ENCODE measurements at places on chromosomes 16 and 17.

GRCh38 chr16:8127070-8127469, 463.2 kb downstream of the TMEM114 start:
- no peak for DNase-seq

GRCh38 chr16:89495121-89495520, 4.8 kb upstream of the ANKRD11 start:
- DNase-seq, result no peak

DNA sequence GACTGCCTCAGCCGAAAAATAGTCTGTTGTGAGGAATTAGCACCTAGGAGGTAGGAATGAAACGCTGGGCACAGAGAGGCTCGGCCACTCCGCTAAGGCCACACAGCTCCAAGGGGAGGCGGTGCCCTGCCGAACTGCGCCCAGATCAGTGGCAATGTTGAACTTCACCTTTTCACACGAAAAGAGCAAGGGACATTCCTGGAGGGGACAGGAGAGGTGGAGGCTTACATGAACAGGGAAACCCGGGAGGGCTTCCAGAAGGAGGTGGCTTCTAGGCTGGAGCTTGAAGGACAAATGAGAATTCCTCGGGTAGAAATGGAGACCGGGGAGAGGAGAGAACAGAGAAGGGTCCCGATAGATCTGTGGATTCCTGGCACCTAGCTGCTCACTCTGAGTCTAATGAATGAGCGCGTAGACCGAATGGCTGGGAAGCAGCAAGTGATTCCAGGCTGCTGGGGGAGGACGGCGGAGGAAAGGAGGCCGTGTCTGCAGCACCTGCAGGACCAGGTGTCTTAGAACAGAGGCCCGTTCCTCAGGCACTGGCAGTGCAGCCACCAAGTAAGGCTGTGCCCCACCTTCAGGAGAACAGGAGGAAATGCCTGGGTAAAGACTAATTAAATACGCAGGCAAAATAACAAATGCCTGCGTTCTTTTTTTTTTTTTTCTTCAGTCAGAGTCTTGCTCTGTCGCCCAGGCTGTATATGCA, 722 bp upstream of the SLC38A10 start:
- peak; percentile 30 for DNase-seq

GRCh38 chr16:87548046-87548445, 54.3 kb upstream of the JPH3 start:
- no peak for DNase-seq

DNA sequence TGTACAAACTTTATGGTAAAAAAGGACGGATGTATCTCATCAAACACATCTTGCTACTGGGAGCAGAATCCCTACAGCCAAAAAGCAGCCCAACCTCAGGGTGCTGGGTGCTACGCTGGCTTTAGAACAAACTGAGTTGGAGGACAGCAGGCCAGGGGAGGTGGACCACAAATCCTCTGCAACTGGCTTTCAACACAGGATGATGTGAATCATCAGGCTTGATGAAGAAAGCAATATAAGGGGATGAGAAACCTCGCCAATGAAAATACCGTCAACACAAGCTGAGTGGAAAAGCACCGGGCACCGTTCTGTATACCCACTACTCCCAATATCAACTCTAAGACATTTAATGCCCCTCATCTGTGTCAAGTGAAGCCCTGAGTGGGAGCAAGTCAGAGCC, 14.3 kb downstream of the HBQ1 start:
- no peak for DNase-seq

GRCh38 chr16:80346111-80346632, 194.6 kb upstream of the DYNLRB2 start:
- DNase-seq, result no peak

GRCh38 chr17:6099492-6099891, 29.3 kb downstream of the WSCD1 start:
- DNase-seq, result no peak

DNA sequence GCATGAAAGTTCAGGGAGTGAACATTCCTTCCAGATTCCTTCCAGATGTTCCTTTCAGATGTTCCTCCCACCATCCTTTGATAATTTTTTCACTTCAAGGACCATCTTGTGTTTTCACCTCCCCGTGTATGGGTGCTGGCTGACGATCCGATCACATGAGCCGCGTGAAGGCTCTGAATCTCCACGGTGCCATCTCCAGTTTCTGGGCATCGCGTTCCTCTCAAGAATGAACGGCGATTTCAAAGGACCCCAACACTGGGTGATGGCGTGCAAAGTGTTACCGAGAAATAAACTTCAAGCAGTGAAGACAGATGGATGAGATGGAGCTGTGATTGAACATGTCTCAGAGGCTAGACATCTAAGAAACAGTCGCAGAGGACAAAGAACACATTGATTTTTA, 245.3 kb downstream of the GSG1L start:
- DNase-seq, result no peak

DNA sequence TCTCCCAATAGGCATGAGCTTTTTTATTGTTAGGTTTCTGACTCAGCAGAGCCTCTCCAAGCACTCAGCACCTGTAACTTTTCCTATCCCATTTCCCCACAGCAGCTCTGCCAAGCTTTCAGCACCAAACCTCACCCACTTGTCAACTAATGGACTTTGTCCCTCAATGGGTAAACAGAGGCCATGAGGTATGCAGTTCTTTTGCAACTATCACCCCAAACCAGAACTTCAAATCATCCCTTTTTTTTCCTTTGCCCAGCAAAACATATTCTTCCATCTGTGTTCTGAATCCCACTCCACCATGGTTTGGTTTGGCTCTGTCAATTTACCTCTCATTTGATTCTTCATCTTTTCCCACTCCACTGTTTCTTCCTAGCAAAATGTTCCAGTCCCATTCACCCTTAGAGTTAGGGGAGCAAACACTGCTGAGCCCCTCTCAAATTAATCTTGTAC, 58.1 kb downstream of the TOX3 start:
- no peak for DNase-seq

GRCh38 chr17:62696726-62697490, 69.4 kb downstream of the MRC2 start:
- DNase-seq, result no peak

DNA sequence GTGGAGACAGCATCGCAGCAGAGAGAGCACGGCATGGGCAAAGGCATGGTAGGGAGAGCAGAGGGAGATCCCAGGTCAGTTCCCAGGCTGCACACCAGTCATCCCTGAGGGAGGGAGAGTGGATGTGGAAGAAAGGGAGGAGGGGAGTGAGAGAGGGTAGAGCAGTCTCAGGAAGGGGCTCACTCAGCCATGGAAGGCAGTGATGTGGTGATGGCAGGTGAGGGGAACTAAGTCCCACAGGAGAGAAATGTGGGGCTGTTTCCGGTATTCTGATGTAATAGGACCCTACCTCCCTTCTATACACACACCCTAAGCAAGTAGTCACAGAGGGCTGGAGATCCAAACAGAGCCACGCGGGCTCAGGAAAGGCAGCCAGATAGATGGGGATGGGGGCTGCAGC, 500.3 kb upstream of the CDH11 start:
- no peak for DNase-seq

DNA sequence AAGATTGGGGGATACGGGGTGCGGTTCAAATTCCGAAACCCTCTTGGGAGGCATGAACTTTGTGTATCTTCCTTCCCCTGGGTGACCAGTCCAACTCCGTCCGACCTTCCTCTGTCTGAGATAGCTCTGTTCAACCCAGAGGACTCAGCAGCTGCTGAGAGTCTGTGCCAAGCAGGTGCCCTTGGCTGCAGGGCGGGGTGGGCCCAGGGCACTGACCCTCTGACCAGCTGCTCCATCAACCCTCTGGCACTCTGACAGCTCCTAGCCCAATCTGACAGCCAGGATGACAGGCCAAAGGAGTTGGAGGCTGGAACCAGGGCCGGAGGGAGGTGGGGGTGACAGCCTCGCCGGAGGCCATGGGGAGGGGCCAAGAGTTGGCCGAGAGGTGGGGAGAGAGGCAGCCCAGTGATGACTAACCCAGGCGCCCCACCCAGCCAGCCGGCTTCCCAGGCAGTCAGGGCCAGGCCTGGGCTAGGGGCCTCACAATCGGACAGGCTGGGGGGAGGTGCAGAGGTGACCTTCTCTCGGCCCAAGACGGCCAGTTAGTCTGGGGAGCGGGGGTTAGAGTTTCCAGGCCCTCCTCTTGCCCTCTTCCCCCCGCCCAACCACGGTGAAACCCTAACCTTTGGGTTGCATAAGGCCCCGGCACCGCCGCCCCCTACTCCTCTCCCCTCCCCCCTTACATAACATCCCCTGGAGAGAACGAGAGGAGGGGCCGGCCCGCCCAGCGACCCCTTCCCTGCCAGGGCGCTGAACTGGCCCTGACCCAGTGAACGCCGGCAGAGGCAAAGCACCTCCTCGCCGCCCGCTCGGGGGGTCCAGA, 5.0 kb upstream of the TLCD2 start:
- DNase-seq, result peak; percentile 33

- no peak for DNase-seq
Observed at GRCh38 chr16:48269011-48269410, 21.7 kb upstream of the ABCC11 start.

DNA sequence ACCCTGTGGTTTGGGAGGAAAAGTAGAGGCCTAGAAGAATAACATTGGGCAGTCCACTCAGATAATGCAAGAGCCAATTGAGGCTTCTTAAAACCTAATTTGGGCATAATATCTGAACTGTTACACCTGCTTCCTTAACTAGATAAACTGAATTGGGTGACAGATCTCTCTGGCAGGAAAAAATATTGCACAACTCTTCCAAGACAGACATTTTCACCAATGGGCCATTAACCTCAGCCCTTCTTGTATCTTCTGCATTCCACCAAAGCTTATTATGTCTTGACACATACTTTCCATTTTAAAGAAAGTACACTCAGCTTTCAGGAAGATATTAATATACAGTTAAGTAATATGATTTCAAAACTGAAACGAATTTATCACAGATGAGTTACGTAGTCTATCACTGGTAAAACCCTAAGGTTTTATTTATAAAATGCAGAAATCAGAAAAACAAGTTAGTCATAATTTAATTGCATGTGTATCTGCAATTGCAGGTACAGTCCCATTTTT, 79.9 kb upstream of the MON1B start:
- DNase-seq, result no peak

GRCh38 chr17:48804936-48805411, 12.1 kb downstream of the TTLL6 start:
- DNase-seq, result peak; percentile 69

GRCh38 chr17:40937384-40937819, at the start of gene KRT23:
TSS of gene KRT23 (minus strand) at chr17:40937646. CDS start at chr17:40936603, 1,043 bp downstream.
- DNase-seq, result no peak

DNA sequence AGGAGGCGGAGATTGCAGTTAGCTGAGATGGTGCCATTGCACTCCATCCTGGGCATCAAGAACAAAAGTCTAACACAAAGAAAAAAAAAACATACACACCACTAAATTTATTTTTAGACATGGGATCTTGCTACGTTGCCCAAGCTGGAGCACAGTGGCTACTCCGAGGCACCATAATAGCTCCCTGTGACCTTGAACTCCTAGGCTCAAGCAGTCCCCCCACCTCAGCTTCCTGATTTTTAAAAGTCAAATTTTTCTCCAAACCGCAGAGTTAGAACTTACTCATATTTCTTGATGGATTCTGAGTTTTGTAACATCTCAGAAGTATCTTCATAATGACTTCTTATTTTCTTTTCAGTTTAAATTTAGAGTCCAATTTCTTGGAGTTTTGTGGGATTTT, 3.4 kb downstream of the CMTM4 start:
- DNase-seq, result no peak

GRCh38 chr16:57289391-57290257, 5.2 kb upstream of the PLLP start:
- no peak for DNase-seq

DNA sequence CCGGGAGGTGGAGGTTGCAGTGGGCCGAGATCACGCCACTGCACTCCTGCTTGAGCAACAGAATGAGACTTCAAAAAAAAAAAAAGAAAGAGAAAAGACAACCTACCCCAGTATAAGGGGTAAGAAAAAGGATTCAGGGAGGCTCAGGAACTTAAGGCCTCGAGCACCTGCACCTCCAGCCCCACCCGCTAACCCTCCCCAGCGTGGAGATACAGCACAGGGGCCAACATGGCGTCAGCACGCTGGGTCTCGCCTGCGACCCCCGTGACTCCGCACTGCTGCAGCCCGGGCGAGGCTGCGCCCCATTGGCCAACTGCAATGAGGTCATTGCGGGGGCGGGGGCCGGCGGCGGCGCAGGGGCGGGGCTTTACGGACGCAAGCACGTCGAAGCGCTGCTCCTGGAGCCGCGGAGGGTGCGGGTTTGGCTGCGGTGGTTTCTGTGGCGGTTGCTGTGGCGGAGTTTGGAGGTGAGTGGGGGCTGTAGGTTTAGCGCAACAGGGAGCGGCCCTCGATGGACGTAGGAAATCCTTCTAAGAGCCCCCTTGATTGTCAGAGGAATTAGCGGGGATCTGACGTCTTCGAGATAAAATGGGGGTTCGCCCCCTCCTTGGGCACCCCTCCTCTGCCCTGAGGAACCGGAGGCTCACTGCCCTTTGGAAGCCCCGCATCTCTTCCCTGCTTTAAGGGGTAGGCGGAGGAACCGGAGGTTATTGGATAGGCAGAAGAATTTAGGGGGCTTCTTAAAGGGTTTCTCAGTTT, at the start of gene ATP6V0A1:
Gene ATP6V0A1, plus strand, starts transcription at position 382 of the 759 bp plus-strand sequence. CDS start 2,017 bp downstream, outside the sequence.
- DNase-seq, result peak; percentile 81

GRCh38 chr16:69112285-69113129, 7.1 kb downstream of the HAS3 start:
- peak; percentile 33 for DNase-seq

GRCh38 chr17:45101883-45102811, 30.2 kb downstream of the PLCD3 start:
- DNase-seq, result no peak

- DNase-seq, result no peak
Observed at GRCh38 chr16:3868556-3868955, 12.0 kb downstream of the CREBBP start.

DNA sequence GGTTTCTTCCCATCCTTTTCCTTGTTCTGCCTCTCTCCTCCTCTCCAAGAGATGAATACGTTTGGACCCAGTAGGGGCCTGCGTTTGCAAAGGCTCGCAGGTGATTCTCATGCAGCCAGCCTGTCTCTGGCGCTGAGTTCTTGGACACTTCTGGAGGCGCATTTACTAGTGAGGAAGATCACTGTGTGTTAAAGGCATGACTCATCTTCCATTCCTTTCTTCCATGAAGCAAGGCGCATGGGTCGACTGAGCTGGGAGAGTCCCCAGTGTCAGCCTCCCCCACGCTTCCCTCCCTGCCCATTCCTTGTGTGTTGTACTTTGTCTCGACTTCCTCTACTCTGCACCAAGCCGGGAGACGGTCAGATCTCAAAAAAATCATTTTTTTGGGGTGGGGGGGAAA, 159.9 kb upstream of the EEF2KMT start:
- DNase-seq, result no peak

GRCh38 chr16:19524356-19524615, 544 bp downstream of the CCP110 start:
- no peak for DNase-seq

Measured in memory B cell (primary cell).